ENCODE measurements at places on chromosomes 7 and 10.

GRCh38 chr10:22655312-22655981, 58.9 kb downstream of the PIP4K2A start:
- no peak for DNase-seq

- no peak for DNase-seq
Observed at GRCh38 chr7:133783276-133783675, 343.9 kb upstream of the LRGUK start.

DNA sequence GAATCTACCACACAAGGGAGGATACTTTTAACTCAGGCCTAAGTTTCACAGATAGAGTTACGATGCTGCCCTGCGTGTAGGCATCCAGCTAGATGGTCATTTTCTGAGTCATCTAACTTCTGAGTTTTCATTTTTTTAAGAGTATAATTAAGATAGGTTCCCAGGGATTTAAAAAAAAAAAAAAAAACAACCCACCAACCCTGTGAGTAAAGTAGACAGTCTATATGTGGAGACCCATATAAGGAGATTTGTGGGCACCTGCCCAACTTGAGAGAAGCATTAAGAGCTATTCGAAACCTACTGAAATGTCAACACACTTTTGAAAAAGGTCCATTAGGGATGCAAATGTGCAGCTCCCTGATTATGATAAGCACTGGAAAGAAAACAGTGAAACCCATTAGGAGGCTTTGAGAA, 257.3 kb downstream of the TRIL start:
- no peak for DNase-seq

DNA sequence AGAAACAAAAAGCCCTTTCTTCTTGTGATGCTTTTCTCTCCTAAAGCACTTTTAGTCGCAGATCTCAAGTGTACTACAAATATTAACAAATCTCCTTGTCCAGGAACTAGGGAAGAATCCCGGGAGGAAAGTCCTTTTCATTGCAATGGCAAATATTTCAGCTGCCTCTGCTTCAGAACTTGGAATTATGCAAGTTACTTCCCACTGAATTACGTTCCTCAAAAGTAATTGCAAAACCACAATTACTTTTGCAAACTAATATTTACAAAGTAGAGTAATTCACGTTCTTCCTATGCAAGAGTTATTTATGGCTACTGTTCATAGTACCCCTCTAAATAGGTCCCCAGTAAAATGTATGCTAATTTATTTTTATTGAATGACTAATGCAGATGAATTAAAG, 14.5 kb downstream of the PRKCQ start:
- DNase-seq = no peak

DNA sequence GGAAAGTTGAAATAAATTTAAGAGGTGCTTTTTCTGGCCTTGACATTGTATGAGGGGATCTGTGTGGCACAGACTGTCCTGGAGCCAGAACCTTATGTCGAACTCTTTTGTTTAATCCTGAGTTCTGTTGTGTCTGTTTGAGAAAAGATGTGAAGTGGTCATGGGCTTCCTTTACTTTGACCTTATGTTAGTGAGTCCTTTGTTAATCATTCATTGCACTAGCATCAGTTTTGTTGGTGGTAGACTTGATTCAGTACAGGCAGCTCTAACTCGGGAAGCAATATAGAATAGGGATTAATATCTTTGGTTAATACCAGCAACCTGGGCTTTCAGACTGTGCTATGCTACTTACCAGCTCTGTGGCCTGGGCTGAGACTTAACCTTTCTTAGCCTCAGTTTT, 123.9 kb upstream of the FZD1 start:
- no peak for DNase-seq

DNA sequence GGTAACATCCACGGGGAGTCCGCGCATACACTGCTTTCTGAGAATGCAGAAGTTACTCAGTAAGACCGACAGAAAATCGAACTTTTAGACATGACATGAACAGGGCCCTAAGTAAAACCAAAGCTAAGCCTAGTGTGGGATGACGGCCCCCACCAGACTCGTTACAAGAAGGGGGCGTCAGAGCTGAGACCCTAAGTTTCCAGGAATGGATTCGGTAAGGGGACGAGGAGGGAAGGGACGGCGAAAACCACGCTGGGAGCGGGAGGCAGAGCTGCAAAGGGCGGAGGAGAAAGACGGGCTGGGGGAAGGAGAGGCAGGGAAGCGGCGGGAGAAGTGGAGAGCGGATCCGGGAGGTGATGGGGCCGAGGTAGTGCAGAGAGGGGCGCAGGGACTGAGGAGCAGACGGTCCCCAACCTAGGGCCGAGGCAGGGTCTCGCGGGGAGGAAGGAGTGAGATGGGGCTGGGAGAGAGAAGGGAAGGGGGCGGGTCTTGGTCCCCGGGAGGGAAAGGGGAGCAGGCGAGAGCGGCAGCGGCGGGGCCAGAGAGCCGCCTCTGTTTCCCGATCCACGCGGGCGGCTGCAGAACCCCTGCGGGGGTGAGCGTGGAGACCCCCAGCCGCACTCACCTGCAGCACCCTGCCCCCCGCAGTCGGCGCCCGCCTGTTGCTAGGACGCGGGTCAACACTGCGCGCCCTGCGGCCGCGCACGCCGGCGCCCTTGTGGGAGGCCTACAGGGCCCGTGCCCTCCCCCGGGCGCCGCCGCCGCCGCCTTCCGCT, 513 bp downstream of the ODAD2 start:
- DNase-seq = peak; percentile 15

DNA sequence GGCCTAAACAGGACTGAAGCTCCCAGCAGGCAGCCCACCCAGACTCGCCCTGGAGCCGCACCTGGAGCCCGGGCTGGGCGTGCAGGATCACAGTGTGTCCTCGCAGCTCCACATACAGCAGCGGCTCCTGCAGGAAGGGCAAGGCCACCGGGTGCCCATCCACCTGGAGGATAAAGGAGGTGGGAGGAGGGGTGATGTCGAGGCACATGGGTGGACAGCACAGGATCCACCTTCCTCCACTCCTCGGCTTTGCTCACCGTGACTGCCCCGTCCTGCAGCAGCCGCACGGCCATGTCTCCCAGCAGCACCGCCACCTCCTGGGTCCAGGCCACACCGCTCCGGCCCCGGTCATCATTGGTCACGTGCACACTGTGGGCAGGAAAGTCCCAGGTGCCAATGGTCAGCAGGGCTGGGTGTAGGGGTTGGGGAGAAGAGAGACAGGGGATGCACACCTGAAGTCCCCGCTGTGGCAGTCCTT, 16.8 kb downstream of the ATP6V1F start:
- no peak for DNase-seq

DNA sequence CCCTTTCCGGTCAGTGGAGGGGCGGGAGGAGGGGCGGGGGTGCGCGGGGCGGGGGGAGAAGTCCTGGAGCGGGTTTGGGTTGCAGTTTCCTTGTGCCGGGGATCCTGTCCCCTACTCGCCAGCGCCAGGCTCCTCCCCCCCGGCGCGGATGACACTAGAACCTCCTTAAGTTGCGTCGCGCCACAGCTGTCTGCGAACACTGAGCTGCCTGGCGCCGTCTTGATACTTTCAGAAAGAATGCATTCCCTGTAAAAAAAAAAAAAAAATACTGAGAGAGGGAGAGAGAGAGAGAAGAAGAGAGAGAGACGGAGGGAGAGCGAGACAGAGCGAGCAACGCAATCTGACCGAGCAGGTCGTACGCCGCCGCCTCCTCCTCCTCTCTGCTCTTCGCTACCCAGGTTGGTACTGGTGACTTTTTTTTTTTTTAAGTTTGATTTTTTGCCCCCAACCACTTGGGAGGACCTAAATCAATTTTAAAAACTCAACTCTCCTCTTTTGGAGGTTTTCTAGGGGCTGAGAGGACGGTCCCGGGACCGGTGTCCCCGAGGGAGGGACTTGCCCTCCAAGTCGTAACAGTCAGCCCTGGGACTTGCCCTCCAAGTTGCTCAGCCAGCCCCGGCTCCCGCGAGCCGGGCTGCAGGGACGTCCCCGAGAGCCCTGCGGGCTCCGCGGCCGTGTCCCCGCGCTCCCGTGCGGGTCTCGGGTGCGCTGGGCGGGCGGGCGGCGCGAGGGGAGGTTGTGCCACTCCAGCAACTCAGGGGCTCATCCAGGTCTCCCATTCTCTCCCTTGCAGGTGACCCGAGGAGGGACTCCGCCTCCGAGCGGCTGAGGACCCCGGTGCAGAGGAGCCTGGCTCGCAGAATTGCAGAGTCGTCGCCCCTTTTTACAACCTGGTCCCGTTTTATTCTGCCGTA, at the start of gene GATA3:
Gene GATA3, plus strand, starts transcription at position 195 of the 914 bp plus-strand sequence. CDS start 968 bp downstream, outside the sequence.
- peak; percentile 98 for DNase-seq

- DNase-seq = no peak
Observed at GRCh38 chr7:102988088-102988487, 75.3 kb downstream of the LRRC17 start.
